ENCODE measurements at places on chromosomes 1 and 21.

DNA sequence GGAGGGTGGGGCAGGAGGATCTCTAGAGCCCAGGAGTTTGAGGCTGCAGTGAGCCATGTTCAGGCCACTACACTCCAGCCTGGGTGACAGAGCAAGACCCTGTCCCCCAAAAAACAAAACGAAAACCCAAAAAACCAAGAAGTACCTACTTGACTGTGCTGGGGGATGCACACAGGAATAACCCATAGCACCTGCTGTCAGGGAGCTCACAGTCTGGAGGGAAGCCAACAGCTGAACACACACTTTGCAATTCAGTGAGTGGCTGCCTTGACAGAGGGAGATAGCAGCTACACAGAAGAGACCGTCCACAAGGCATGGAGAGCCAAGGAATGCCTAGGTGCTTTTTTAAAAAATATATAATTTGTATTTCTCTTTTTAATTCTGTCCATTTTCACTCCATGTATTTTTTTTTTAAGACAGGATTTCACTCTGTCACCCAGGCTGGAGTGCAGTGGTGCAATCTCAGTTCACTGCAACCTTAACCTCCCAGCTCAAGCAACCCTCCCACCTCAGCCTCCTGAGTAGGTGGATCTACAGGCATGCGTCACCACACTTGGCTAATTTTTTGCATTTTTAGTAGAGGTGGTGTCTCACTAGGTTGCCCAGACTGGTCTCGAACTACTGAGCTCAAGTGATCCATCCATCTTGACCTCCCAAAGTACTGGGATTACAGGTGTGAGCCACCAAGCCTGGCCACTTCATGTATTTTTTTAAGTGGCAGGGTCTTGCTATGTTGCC lies 68.7 kb downstream of the NID1 start:
- no peak for DNase-seq

- no peak for DNase-seq
Measured at GRCh38 chr1:8352886-8353785, 35.2 kb downstream of the SLC45A1 start.

DNA sequence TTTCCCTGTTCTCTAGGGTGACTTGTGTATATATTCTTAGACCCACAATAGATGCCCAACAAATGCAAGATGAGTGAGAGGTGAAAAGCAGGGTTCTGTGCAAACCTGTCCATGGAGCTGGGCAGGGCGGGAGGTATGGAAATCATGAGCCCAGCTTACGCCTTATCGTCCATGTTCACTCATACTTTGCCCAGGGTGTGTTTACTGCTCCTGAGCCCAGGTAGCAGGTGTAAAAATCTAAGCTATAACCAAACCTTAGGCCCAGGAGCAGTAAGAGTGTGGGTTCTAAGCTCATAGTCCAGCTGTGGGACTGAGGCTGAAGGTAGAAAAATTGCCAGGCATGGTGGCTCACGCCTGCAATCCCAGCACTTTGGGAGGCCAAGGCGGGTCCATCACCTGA lies 48.1 kb downstream of the CACNA1E start:
- no peak for DNase-seq

- DNase-seq, result no peak
Measured at GRCh38 chr1:230295367-230295766, 130.8 kb downstream of the PGBD5 start.

- DNase-seq, result no peak
Measured at GRCh38 chr1:203519053-203519840, 25.3 kb downstream of the OPTC start.

DNA sequence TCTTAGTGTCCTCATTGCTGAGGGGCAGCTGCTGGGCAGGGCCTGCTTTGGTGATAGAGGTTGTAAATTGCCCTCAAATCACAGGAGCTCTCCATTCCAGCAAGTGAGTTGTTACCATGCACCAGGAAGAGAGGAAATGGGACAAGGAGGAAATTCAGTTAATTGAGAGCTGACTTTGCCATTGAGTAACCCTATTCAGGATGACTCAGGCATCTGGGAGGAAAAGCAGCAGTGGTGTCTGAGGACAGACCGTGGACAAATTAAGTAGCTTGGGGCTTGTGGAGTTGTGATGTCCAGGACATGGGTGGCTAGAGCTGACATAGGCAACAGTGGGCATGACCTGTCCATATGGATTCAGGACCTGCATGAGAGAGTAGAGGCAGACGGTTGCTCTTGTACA lies 5.9 kb downstream of the ARHGEF10L start:
- DNase-seq, result peak; percentile 73

GRCh38 chr1:163205513-163205912 lies 2.8 kb upstream of the RGS5 start:
- peak; percentile 22 for DNase-seq

GRCh38 chr21:14706712-14707510 lies 160.8 kb upstream of the SAMSN1 start:
- DNase-seq, result no peak

GRCh38 chr1:225963735-225964530 lies 22.9 kb upstream of the LEFTY2 start:
- DNase-seq, result no peak

DNA sequence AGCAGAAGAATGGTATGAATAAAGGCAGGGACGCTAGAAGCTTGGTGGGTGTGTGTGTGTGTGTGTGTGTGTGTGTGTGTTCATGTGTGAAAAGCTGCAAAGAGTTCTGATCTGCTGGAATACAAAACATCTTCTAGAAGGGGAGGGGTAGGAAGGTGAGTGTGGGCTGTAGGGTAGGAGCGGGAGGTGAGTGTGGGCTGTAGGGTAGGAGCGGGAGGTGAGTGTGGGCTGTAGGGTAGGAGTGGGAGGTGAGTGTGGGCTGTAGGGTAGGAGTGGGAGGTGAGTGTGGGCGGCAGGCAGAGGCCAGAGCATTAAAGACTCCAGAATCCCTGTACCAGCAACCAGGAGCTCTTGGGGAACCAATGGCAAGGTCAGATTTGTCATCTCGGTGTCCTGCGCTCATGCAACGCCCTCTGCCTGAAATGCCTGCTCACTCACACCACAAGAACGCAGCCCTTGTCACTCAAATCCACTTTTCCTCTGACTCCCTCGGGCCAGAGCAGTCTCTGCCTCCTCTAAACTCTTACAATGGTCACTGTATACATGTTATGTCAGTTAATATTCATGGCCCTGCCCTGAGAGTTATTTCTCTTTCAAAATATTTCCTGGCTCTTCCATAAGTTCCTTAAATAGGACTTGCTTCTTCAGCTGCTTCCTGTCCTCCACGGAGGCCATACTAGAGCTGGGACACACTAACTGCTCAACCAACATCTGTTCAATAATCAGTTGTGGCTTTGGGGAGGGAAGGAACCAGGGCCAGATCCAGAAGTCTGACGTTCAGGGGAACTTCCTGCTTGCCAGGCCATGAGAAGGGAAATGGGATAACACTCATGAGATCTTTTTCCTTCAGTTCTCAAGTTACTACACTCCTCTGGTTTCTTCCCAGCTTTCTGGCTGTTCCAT lies 53.6 kb upstream of the ZNF644 start:
- DNase-seq, result no peak

DNA sequence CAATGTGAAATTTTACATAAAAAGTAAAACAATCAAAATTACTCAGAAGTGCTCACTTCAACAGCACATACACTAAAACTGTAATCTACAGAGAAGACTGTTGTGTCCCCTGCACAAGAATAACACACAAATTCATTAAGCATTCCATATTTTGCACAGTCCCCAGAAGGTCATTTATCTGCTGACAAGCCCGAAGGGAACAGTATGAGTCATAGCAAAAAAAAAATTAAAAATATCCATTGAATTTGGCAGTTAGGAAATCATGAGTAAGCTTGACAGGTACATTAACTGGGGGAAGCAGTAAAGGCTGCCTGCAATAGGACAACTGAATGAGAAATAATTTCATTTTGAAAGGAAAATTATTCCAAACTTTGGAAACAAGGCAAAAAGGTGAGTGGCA lies 3.3 kb upstream of the CACYBP start:
- no peak for DNase-seq

DNA sequence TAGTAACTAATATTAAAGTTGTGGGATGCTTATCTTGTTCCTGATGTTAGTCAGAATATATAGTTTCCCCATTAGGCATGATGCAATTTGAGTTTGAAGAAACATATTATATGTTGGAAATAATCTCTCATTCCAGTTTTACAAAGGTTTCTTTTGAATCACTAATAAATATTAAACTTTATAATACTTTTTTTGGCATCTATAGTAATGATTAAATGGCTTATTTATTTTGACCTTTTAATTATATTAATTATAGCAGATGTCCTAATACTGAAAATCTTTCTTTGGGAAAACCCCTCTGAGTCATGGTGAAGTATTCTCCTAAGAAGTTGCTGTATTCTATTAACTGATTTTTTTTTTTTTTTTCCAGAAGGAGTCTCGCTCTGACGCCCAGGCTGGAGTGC lies 28.5 kb upstream of the PTGS2 start:
- DNase-seq, result peak; percentile 4

DNA sequence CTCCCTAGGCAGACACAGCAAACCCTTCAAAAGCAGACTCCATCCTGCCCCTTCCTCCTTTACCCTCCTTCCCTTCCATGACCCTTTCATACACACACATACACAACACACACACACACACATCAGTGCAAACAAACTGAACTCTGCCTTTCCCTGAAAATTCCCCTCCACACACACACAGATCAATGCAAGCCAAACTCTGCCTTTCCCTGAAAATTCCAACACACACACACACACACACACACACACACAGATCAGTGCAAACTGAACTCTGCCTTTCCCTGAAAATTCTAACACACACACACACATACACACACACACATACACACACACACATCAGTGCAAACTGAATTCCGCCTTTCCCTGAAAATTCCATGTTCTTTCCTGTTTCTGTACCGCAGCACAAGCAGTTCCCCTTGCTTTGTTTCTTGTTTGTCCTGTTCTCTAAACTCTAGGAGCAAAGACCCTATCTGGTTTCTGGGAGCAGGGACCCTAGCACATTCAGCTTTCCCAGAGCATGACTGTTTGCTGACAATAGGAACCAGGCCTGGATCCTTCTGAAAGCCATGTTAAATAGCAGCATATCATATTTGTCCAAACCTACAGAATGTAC lies 91.0 kb downstream of the PTPN14 start:
- DNase-seq, result no peak

- peak; percentile 100 for DNase-seq
Measured at GRCh38 chr1:201170533-201171062, 16.3 kb upstream of the TMEM9 start.

DNA sequence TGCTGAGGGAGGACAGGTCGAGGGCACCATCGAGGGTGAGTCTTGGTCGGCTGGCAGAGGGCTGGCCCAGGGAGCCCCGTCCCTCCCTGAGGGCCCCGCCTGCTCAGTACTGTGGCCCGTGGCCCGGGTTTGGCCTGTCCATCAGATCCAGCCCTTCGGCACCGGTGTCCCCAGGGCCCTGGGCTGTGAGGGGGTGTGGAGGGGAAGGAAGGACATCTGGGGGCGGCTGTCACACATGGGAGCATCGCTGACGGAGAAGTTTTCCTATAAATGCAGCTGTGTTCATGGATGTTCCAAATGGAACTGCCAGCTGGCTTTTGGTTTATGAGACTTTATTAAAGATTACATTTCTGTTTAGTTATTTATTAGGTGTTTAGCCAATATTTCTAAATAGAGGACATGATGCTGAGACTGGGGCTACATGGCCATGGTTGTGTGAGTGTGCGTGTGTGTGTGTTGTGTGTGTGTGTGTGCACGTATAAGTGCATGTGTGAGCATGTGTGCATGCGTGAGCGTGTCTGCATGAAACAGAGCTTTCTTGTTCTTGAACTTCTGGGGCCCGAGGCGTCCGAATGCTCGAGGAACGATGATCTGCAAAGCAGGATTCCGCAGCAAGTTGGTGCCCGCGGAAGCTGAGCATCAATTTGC lies 54.3 kb downstream of the SLX9 start:
- no peak for DNase-seq

DNA sequence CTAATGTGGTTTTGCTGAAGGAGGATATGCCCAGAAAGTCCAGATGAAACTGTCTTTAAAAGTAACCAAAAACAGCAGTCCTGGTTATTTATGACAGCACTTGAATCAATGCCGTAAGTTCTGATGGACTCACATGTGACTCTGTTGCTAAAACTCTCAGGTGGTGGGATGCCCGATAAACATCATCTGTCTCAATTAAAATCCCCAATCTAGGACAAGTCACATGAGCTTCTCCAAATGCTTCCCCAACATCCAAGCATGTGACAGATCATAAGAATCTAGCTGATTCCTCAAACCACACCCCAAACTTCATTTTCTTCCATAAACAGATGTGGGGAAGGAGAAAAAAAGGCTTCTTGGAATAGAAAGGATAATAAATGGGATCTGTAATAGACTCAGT lies 786 bp upstream of the CTSK start:
- peak; percentile 54 for DNase-seq

DNA sequence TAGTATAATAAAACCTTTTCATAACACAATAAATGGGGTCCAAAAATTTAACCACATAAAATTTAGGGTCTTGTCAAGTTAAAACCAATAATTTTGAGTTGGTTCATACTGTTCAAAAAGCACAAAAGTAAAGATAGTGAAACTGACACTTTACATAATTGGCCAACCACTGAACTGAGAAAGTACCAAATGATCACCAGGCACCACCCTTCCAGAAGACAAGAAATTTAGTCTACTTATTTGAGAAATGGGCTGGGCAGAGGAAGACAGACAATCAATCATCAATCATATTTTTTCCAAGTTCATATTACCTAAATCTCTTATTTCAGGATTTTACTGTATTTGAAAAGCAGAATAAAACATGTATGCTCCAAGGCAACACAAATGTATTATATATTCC lies 6.5 kb upstream of the GOLPH3L start:
- DNase-seq, result no peak

- DNase-seq, result no peak
Measured at GRCh38 chr1:81121306-81121705, 679.4 kb upstream of the ADGRL2 start.

DNA sequence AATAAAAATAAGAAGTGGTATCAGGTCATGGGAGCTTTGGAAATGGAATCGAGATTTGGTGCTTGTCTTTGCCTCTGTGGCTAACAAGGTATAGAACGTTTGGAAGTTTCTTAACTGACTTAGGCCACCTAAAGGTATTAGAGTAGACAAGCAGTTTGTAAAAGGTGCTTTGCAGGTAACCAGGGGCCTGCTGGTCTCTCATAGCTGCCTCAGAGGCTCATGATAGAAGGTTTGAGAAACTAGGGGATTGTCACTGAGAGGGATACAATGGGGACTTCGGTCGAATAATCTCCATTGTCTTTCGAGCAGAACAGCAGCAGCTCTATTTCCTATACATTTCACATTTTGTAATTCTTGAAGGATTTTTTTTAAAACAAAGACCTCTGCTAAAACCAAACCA lies 37.6 kb downstream of the C21orf91 start:
- no peak for DNase-seq

DNA sequence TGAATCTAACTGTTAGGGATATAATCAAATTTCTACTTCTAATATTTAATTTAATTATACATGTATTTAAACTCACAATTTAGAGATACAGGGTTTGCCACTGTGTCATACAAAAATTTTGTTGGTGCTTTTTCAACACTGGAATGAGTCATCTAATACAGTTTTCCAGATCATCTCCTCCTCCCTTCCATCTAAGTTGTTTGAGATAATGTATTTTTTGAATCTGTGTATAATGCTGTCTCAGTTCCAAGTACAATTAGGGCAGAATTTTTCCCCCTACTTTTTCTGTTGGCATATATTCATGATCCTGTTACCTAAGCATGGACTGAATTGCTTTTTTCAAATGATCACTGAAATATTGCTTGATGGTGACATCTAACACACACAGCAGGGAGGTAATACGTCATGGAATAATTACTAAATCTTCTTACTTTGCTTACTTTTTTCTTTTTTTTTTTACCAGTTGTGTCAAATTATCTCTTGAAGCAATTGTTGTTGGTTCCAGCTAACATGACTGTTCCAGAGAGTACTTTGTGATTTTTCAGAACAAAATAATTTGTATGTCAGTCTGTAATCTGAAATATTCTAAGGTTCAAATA lies 146.0 kb downstream of the MAGI3 start:
- DNase-seq, result peak; percentile 30

- peak; percentile 44 for DNase-seq
Measured at GRCh38 chr1:17075470-17076255, 21.8 kb upstream of the SDHB start.
